ENCODE measurements at places on chromosomes 5 and 9. TPM values are rescaled to one million over a fixed set of nuclear protein-coding genes. Genes with fewer than 3 reads are reported as not detected.

FIBCD1 gene
- total RNA-seq, result not detected

AFF4 gene
- 42.7 TPM for total RNA-seq

NMUR2 gene
- total RNA-seq, result not detected

RLN2 gene
- total RNA-seq, result 1.8 TPM

SLCO6A1 gene
- total RNA-seq, result not detected

RETREG1 gene
- total RNA-seq, result 3.3 TPM

DNA sequence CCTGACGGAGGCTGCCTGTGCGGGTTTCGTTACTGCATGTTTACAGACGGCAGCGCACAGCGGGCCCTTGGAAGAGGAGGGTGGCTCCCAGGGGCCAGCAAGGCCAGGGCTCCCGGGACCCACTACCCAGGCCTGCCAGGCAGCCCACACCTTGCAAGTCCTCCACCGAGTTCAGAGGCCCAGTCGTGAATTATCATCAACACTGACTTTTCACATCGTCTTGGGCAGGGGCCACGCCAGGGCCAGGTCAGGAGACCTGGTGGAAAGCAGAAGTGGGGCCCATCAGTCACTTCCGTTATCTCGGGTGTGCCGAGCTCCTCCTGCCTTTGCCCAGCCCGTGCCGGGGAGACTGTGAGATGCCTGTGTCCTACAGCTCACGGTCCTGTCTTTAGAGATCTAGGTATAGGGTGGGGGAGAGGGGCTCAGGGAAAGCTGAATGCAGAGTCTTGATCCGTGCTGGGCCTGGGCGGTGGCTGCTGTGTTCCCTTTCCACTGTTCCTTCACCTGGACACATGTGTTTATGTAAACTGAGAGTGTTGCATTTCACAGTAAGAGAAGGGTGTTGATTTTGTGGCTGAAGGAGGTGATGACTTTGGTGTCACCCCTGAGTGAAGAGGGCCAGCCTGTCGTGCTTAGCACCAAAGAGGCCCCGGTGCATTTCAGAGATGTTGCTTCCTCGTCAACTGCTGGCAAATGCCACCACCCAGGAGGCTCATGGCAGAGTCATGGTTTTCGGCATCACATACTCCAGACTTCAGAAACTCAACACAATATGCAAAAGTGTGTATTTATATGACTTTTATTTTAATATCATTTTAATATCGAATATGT is 175.2 kb downstream of the GAPVD1 start:
- no peak for DNase-seq

DNA sequence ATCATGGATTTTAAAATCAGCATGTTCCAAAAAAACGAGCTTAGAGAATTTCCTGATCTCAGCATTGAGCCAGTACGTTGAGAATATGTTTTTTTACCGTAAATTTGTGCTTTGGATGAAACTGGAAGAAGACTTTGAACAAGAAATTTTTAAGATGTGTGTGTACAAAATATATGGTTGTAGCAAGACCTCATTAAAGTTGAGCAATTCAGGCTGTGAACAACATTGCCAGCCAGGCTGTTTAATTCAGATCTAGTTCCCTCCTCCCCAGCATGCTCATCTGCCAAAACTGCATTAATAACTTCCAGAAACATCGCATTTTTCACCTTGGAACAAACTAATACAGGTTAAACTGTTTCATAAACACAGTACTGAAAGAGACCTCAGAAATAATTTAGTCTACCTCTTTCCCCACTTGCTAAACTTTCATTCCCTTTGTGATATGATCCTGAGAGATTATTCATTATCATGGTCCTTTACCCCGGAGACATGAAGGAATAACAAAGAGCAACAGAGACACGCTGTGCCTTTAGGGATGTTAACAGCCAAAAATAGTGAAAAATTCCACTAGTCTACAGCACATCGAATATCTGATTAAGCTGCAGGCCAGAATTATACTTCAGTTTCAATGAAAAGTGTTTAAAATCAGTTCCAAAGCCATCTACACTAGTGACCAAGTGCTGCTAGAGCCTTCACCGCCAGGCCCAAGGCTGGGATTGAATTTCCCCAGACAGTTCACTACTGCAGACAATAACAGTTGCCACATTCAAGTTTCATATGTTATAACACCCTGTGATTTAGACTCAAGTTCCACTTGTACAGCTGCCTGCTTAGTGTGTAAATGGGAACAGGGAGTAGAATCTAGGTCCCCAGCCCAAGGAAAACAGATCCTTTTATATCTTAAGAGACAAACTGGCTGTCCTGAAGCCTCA is 89.6 kb downstream of the EFNA5 start:
- no peak for DNase-seq

DNA sequence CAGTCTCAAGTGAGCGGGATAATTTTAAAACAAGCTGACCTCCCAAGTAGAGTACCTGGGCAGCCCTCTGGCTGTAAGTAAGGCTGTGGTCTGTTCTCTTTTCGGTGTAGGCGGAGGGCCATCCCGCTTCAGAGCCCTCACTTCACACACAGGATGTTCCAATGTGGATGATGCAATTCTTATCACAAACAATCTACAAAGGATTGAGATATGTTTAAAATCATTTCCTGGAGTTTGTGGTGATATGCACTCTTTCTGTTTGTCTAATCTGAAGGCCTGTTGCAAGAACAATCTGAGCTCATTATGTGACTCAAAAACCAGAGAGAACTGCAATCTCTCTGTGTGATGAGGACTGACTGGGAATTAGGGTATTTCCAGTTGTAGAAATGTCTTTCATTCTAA is 42.5 kb downstream of the ITGA2 start:
- DNase-seq, result no peak

DNA sequence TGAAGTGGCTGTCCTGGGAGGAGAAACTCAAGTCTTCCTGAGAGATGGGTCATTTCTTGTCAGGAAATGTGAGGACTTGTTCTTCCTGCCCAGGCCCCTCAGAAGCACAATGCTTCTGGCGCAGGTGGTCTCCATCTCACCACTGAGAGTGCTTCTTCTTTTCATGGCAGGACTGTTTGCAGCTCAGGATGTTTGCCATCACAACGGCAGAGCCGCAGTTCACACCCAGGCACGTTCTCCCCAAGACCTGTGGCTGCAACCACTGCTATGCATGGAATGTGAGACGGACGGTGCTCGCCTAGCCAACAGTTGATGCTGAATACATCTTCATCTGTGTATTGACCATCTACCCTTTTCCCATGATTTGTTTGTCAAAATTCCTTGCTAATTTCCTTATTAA is 216.3 kb downstream of the GADD45G start:
- no peak for DNase-seq

DNA sequence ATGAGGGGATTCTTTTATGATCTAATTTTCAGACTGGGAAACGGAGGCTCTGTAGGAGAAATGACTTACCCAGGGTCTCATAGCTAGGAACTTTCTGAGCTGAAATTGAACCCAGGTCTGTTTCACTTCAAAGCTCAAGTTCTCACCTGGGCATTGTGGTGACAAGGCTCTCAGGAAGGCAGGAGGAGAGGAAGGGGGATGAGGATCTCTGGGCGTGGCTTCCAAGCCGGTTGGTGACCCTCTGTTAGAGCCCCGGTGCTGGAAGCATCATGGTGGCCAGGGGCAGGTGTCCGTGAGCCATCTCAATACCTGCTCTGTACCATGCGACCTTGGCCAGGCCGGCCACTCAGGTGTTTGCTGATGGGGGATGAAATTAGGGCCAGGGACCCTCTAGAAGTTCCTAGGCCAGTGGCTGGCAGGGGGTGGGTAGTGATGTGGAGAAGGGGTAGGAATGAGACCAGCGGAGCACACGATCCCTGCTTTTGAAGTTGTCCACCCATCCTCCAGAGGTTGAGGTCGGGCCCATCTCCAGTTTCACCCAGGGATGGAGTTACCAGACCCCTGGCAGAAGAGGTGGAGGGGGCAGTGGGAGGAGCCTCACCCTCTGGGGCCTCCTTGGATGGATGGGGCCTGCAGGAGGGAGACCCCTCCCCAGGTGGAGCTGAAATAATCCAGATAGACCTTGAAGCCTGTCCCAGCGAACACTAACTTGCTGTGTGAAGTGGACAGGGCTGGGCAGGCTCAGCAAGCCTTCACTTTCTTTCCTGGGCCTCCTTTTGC is 5.9 kb downstream of the CRB2 start:
- DNase-seq, result no peak

DNA sequence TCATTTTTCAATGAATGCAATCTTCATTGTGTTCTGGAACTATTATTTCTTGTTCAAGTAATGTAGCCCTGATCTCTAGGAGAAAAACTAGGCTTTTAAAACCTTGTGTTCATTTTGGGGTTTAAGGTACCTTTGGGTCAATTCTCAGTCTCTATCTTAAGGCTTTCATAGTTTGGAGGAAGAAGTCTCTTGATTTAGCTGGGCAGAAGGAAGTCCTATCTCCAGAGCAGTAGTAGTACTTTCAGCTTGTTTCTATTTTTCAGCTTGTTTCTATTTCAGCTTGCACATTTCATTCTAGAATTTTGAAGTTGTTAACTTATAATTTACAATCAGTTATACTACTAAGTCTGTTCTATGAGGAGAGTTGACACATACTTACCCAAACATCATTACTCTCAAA is 15.2 kb downstream of the CSNK1G3 start:
- DNase-seq, result no peak

DNA sequence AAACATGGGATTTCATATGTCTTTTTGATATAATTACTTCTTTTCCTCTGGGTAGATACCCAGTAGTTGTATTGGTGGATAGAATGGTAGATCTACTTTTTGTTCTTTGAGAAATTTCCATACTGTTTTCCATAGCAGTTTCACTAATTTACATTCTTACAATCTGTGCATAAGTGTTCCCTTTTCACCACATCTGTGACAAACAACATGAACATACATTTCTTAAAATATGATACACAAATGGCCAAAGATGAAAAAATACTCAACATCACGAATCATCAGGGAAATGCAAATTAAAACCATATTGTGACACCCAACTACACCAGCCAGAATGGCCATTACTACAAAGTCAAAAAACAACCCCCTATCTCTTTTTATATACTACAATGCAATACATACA is 1778.5 kb upstream of the ACO1 start:
- no peak for DNase-seq

DNA sequence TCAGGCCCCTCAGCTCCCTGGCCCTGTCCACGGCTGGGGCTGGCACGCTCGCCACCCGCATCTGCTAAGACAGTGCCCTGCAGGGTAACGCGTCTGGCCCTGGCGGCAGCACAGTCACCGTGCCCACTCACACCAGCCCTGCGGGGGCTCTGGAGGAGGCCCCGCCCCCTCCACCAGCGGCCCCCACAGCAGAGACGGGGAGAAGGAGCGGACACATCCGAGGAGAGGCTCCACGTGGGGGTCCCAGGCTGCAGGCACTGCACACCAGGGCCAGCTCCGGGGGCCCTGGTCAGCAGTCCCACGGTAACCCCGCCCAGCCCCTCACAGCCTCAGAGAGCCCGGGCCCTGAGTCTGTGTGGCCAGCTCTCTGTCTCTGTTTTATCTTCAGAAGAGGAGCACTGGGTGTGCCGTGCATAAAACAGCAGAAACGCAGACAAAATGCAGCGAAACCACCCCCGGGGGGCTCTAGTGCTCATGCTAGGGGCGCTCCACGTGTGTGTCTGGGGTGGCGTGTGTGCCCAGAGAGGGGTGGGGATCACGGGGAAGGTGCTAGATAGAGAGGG is 47.5 kb upstream of the NRARP start:
- DNase-seq, result no peak

DNA sequence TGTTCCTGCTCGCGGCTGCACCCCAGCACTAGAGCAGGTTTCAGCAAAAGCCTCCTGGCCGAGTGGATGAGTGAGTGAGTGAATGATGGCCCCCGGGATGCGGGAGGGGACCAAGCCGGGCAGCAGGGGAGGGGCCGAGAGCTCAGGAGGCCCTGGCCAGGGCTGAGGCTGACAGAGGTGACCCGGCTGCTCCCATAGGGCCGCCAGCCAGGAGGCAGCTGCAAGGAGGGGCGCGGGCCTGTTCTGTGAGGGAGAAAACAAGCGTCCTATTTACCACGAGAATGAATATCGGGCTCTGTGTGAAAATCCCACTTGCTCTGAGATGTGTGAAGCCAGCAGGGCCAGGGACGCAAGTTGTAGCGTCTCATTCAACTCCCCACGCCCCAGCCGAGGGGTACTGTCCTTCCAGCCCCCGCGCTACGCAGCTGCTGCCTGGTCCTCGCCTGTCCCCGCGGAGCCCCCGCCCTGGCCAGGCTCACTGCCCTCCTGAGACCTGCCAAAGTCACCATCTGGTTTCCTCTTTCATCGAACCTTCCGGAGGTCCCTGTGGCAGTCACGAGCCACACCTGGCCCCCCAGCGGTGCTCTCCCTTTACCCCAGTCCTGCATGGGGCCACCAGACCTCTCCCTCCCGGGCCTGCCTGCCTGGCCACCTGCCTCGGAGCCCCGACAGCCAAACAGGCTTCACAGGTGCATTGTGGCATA is 38.8 kb downstream of the RASGEF1C start:
- no peak for DNase-seq

DNA sequence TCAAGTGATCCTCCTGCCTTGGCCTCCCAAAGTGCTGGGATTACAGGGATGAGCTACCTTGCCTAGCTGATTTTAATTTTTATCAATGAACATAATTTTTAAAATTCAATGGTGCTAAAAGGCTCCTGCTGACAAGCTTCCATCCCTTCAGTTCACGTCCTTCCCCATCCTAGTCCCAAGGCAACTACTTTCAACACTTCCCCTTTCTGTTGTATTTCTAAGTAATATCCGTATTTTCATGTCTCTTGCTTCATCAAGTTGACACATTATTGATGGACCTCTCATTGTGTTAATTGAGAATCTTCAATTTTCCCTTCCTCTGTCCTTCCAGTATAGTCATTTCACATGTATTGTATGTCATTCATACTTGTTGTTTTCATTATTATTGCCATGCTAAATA is 93.8 kb upstream of the RASGRF2 start:
- no peak for DNase-seq

GRCh38 chr9:28471261-28471660 is 898.0 kb upstream of the C9orf72 start:
- no peak for DNase-seq

GRCh38 chr5:156295431-156295830 is 31.5 kb upstream of the SGCD start:
- no peak for DNase-seq

DNA sequence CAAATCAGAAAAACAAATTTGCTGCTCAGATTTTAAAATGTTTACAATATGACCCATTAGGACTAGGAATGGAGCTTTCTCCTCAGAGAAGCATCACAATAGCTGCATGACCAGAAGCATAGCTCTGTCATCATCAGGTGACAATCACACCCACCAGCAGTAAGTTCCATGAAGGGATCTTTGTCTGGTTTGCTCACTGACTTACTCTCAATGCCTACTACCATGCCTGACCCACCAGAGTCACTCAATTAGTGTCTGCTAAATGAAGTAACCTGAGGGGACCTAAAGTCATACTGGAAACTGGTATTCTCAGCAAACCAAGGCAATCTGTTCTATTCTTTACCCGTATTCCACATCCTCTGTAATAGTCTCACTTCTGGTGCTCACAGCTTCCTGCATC is 7.7 kb downstream of the ERMP1 start:
- DNase-seq, result no peak
